ENCODE measurements at places on chromosomes 16 and 17.

DNA sequence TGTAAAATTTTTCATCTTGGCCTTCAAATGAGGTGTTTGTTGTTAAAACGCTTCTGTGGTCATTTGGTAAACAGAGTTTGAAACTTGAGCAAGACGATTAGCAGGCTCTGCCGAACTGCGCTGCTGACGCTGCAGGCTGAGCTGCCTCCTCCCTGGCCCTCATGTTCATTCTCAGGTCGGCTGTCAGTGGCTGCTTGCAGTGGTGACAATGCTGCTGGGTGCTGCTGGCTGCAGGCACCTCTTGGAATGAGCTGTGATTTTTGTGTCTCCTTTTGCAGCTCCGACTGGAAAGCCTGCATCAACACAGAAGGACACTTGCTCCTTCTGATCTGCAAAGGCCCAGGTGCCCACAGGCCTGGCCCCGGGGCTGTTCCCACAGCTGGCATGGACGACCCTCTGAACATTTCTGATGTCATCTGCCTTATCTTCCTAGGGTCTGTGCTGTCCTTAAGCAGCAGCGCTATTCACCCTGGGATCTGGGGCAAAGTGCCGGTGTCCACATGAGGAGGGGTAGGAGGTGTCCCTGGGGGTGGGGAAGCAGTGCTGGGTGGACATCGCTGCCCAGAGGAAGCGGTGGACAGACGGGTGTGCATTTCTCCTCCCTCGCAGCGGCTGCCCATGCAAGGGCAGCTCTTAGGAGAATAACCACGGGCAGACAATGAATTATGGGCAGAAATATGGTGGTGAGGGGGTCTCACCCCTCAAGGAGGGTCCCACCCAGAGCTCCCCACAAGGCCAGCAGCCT lies 23.1 kb upstream of the OSGIN1 start:
- DNase-seq, result no peak

DNA sequence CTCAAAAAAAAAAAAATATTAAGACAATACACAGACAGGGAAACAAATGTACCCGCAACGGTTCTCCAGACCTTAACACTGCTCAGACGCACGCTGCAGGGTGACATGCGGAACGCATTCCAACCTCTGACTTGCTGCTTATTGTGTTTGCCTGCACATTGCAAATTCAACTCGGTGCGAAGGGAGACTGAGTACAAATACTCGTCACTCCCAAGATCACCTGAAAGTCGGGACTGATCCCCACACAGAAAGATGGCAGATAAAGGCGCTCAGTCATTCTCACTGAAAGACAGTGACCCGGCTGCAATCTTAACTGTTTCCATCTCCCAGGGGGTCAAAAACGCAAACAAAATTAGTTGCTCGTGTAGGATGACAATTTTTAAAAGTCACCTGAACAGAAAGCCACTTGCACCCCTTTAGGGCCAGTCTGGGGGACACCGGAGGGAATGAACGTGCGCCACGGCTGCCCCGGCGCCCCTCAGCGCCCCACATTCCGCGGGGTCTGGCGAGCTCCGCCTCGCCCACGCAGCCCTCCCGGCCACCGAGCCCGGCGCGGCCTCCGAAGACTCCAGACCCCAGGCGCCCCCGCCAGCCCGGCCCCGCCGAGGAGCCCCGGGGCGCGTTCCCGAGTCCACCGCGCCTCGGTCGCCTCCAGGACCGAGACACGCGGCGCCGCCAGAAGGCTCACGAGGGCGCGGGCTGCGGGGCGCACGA lies 589 bp downstream of the CLCN7 start:
- DNase-seq, result peak; percentile 27

DNA sequence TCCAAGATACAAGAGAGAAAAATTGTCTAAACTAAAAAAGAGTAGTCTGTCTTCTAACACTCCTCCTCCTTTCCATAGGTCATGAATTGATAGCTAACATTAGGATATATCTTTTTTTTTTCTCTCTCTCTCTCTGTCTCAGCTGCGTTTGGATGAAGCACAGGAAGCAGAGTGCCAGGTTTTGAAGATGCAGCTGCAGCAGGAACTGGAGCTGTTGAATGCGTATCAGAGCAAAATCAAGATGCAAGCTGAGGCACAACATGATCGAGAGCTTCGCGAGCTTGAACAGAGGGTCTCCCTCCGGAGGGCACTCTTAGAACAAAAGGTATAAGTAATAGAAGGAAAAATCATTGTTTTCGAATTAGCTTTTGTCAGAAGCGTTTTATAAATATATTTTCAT lies 32.9 kb downstream of the ABHD15 start:
- no peak for DNase-seq

GRCh38 chr17:17352836-17353624 lies 49.9 kb downstream of the NT5M start:
- DNase-seq, result no peak

DNA sequence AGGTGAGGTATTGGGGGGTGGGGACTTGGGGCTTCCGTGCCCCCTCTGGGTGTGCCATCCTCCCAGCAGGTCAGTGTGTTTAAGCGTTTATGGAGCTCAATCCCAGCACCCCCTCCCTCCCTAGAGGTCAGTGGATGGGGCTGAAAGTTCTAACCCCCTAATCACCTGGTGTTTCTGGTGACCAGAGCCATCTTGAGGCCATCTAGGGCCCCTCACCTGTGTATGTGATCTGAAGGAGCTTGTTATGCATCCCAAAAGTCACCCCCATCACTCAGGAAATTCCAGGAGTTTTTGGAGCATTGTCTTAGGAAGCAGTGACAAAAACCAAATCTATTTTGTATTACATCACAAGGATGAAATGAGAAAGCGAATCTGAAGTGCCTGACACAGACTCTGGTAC lies 67.8 kb upstream of the NOL11 start:
- no peak for DNase-seq

- peak; percentile 51 for DNase-seq
Measured at GRCh38 chr17:4142107-4142900, 526 bp downstream of the ZZEF1 start.

DNA sequence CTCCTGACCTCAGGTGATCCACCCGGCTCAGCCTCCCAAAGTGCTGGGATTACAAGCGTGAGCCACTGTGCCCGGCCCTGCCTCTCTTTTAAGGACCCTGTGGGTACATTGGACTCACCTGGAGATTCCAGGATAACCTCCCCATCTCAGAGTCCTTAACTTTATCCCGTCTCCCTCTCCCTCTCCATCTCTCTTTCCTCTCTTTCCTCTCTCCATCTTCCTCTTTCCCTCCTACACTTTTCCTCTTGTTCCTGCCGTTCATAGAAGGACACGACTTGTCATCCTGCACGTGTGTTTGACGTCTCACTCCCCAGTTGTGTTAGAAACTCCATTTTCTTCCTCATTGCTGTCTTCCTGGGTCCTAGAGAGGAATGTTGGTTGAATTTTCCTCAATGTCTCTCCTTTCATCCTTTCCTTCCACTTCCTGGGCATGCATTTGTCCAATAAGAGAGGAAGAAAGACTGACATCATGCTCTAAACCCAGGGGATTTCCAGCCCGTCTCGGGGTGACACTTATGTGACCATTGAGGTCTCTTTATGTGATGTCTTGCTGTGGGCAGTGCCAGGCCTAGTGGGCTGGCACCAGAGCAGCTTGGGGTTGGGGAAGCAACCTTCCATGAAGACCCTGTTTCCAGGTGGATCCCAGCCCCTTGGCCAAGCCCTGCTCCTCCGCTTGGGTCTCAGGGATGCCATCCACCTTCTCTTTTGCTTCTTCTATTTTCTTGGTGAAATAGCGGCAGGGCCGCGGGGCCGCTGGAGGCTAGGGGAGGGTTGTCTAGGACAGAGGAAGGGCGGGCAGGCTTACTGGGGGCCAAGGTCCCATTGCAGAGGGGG lies 39.8 kb upstream of the IRF8 start:
- no peak for DNase-seq

GRCh38 chr16:56350491-56351405 lies 74.6 kb downstream of the AMFR start:
- DNase-seq, result no peak

DNA sequence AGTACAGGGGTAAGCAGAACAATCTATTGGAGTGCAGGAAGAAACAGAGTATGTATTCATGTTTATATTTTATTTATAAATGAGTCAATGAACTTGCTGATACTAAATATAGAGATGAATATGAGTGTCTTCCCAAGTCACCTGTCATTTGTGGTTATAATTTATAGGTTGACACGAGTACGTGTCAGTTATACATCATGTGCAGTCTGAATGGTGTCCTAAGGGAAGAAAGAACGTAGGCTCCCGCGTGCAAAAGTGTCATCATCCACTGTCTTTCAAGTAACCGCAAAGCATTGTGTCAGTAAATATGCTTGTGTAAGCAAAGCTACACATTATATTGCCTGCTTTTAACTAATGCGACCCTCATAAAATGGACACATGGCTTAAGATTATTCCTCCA lies 786.1 kb downstream of the KCNJ2 start:
- DNase-seq, result no peak

DNA sequence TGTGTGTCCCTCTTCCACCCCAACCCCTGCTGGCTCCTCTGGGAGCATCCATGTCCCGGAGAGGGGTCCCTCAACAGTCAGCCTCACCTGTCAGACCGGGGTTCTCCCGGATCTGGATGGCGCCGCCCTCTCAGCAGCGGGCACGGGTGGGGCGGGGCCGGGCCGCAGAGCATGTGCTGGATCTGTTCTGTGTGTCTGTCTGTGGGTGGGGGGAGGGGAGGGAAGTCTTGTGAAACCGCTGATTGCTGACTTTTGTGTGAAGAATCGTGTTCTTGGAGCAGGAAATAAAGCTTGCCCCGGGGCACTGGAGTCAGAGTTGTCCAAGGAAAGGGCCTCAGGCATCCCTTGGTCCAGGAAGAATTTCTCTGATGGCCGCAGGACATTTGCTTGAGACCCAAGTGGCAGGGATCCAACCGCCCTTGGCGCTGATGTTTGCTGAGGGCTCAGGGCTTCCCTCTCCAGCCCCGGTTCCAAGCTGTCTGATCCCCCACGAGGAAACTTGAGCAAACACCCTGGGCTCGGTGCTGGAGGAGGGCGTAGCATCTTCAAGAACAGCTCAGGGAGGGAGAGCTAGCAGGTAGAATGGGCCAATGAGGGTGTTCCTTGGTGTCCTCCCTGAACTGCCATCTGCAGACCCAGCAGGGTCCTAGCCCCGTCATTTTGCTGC lies 4.5 kb downstream of the NXPH3 start:
- no peak for DNase-seq

DNA sequence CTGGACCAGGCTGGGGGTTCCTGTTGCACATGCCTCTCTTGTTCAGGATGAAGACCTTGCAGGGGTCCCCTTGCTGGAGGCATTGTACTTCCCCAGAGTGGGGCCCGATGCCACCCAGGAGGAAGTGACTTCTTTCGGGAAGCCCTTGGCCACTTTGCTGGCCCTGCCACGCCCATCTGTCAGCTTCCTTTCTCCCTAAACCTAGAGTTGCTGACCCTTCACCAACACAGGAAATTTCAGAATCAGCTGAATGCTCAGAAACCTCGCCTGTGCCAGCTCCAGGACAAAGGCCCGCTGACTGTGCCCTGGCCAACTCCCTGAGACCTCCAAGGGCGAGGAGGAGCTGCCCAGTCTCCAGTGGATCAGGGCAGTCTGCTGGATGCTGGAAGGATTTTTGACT lies 26.7 kb downstream of the WNT9B start:
- no peak for DNase-seq

DNA sequence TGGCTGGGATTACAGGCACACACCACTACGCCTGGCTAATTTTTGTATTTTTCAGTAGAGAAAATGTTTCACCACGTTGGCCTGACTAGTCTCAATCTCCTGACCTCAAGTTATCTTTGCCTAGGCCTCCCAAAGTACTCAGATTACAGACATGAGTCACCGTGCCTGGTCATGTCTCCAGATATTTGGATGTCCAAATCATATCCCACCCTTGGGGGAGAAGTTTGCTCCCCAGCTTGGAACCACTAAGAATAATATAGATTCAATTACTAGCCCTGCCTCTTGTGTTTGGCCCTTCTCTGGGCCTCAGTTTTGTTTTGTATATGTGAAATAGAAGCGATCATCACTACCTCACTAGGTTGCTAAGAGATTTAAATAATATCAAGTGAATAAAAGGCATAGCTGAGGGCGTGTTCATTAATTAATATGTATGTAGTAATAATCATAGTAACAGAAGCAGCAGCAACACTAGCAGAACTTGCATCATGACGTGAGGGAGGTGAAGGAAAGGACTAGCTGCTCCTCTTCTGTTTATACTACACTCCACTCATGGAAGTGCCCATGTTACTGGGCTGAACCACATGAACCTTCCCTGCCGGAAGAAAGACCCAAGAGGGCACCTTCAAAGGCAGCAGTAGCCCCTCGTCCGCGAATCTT lies 253.6 kb upstream of the XYLT1 start:
- DNase-seq, result peak; percentile 85

DNA sequence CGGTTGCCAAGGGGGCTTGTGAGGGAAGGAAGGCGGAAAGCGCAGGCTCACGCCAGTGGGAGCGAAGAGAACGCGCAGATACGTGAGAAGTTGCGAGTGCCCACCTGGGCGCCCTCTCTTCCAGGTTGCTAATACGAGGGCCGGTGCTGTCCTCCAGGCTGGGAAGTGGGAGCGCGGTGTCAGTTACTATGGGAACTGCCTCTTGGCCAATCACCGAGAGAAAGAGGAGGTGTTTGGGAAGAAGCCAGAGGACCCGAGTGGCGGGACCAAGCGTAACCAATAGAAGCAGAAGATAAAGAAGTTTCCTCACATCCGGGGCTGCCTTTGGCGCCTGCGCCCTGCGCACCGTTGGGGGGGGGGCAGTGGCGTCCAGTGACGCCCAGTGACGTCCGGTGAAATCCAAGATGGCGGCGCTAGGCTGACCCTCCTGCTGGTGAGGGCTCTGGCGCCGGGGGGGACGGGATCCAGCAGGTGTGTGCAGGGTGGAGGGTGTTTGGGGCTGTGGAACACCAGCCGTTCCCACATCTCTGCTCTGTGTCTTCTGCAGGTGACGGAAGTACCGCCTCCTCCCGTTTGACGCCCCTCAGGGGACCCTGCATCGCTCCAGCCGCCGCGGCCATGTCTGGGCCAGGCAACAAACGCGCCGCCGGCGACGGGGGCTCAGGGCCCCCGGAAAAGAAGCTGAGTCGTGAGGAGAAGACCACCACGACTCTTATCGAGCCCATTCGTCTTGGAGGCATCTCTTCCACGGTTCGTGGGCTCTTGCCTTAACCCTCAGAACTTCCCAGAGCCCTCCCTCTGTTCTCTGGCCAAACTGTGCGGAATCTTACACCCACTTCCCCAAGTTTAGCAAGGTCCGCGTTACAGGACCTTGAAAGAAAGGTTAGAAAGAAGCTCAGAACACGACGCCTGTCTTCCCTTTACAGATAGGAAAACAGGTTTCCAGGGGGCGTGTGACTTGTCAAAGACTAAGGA lies at the start of the genes CFAP119 and RNF40:
CFAP119 (minus strand) TSS at position 135 of the 975 bp plus-strand sequence. CDS start 314 bp downstream, outside the sequence.
RNF40 (plus strand) TSS at position 395 of the 975 bp plus-strand sequence; CDS start at position 619, 224 bp downstream.
- peak; percentile 99 for DNase-seq

DNA sequence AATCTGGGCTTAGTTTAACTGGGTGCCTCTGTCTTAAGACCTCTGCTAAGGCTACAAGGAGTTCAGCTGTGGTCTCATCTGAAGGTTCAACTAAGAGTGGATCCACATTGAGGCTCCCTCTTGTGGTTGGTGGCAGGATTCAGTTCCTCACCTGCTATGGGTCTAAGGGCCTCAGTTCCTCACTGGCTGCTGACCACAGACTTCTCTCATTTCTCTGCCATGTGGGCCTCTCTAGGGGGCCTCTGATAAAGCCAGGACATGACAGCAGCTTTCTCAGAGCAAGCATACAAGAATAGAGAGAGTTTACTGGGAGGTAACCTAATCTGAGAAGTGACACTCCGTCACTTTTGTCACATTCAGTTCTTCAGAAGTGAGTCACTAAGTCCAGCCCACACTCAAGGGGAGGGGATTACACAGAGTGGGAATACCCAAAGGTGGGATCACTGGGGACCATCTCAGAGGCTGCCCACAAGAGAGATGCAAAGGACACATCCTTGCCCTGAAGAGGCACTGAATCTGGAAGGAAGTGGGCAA lies 19.2 kb upstream of the ABAT start:
- DNase-seq, result peak; percentile 63

GRCh38 chr17:50108556-50108955 lies 13.4 kb downstream of the PDK2 start:
- DNase-seq, result no peak
